Retina (tissue), 1 donor: ENCODE measurements at places on chromosomes 12 and 14.

- no peak for DNase-seq
Measured at GRCh38 chr14:72554994-72555608, 338.8 kb downstream of the DPF3 start.

- DNase-seq: no peak
Measured at GRCh38 chr14:35858521-35859209, 32.5 kb downstream of the BRMS1L start.

DNA sequence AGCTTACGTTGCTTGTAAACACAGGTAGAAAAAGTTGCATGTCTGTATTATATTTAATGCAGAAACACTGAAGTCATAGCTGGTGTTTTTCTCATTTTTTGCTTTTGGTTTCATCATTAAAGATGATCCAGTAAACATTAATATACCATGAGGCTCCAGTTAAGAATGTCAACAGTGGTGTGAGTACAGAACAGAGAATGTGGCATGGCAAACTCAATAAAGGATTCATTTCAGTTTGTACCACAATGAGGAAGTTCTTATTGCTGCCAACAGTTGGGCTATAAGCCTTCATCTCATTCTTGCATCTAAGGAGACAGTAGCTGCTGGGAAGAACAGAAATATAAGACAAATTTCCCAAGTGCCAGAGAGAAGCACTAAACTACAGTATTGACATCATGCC, 72.1 kb upstream of the ST8SIA1 start:
- DNase-seq: no peak

GRCh38 chr14:101776344-101776743, 14.8 kb downstream of the PPP2R5C start:
- DNase-seq: no peak

DNA sequence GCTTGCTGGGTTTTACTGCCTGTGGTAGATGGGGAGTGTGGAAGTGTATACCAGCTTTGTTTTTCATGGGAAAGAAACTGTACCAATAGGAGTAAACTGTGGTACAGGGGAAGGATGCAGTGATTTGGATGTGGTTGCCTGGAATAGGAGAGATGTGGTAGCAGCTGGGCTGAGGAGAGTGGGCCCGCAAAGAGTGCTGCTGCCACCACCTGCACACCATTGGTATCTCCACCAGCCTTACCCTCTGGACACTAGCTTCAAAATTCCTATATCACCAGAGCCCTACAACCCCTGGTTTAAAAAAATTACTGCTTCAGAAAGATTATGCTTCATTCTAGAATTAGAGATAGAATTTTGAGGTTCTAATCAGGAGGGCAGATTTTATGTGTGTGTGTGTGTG, 53.6 kb downstream of the AKAP6 start:
- DNase-seq: no peak

DNA sequence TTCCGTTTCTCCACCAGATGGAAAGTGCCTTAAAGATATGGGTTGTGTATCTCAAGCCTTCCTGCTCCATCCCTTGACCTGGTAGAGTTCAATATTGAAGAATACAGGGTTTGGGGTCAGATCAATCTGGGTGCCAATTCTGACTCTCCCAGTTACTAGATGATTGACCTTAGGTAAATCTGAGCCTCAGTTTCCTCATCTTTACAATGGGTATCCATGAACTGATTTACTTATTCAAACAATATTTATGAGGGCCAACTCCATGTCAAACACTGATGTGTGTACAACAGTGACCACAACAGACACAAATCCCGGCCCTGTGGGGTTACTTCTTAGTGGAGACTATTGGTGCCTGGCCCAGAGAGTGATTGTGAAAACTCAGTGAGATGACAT, 7.5 kb upstream of the FAIM2 start:
- no peak for DNase-seq

GRCh38 chr14:99794151-99794780, 1.1 kb downstream of the EML1 start:
- no peak for DNase-seq

GRCh38 chr12:117994551-117995438, 21.7 kb upstream of the RFC5 start:
- no peak for DNase-seq
